ENCODE measurements at places on chromosomes 12 and 14. TPM values are rescaled to one million over a fixed set of nuclear protein-coding genes. Genes with fewer than 3 reads are reported as not detected.

The NPAS3 gene
- 0.72 TPM for total RNA-seq

DNA sequence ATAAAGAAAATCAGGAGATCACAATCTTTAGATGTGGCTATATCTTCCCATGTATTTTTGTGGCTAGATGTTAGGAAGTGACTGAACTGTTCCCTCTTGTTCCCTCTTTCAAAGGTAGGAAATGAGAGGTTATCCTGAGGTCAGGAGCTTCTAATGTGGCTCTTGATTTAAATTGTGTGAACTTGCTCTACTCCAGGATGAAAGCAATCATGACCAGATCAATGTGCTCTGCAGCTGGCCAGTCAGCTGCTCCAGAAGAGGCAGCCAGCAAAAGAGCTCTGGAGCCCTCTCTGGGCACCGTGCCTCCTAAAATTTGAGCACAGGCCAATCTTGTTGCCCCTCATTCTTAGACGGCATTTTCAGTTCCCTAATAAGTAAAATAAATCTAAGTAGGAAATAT, 32.0 kb downstream of the CDK17 start:
- no peak for DNase-seq
- peak overlapping the region; percentile 16 for H3K27ac ChIP-seq
- H3K27me3 ChIP-seq = no peaks in the 10 kb centered on the region
- H3K4me3 ChIP-seq = no peak overlapping the region
- no peaks in the 10 kb centered on the region for H3K36me3 ChIP-seq

GRCh38 chr12:58381546-58381945, 440.2 kb downstream of the ATP23 start:
- H3K4me3 ChIP-seq = no peak overlapping the region
- H3K4me1 ChIP-seq = no peaks in the 10 kb centered on the region
- DNase-seq = no peak
- H3K36me3 ChIP-seq = no peaks in the 10 kb centered on the region
- no peak overlapping the region for H3K27ac ChIP-seq

- H3K4me3 ChIP-seq = no peak overlapping the region
- H3K4me1 ChIP-seq = no peaks in the 10 kb centered on the region
- DNase-seq = peak; percentile 74
- H3K36me3 ChIP-seq = no peaks in the 10 kb centered on the region
Measured at GRCh38 chr12:49952391-49953055, 2.0 kb downstream of the AQP2 start.

DNA sequence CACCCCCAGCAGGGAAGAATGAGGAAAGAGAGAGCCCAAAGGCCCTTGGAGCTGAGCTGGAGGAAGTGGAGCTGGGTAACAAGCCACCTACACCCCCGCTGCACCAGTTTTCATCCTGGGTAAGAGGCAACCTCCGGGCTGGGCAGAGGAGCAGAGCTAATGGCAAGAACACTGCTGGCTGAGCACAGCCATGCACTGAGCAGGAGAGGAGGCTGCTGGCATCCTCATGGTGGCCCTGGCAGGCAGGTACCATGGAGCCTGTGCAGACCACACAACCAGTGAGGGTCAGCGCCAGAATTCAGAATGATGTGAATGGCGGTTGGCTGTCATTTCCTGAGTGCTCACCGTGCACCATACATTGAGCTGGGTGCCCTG, 29.7 kb downstream of the PLEKHH1 start:
- H3K4me3 ChIP-seq = no peak overlapping the region
- H3K4me1 ChIP-seq = peaks cover 3% of the 10 kb centered on the region
- DNase-seq = no peak
- H3K27me3 ChIP-seq = no peaks in the 10 kb centered on the region

The CIDEB gene
- total RNA-seq = 0.36 TPM

- H3K4me3 ChIP-seq = no peak overlapping the region
- H3K36me3 ChIP-seq = no peaks in the 10 kb centered on the region
- no peaks in the 10 kb centered on the region for H3K4me1 ChIP-seq
- no peaks in the 10 kb centered on the region for H3K27me3 ChIP-seq
- H3K27ac ChIP-seq = no peak overlapping the region
- no peak for DNase-seq
Measured at GRCh38 chr14:79468486-79468885, 742.8 kb downstream of the DIO2 start.

GRCh38 chr12:108823804-108824203, 33.6 kb downstream of the SSH1 start:
- H3K4me1 ChIP-seq = peaks cover 72% of the 10 kb centered on the region
- no peak for DNase-seq
- H3K27me3 ChIP-seq = no peaks in the 10 kb centered on the region
- peak overlapping the region; percentile 99 for H3K27ac ChIP-seq

DNA sequence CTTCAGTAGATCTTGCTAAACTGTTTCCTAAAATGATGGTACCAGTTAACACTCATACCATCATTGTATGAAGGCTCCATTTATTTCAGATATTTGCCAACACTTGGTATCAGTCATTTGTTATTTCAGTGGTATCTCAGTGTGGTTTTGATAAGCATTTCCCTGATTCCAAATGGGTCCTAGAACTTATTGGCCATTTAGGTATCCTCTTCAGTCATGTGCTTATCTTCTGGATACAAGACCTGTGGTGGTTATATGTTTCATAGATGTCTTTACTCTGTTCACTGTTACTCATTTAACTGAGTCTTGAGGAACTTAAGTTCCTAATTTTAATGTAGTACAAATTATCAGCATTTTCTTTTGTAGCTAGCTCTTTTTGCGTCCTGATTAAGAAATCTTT, 13.5 kb downstream of the SINHCAF start:
- H3K36me3 ChIP-seq = no peaks in the 10 kb centered on the region
- H3K4me3 ChIP-seq = no peak overlapping the region
- H3K4me1 ChIP-seq = no peaks in the 10 kb centered on the region
- DNase-seq = no peak
- no peak overlapping the region for H3K27ac ChIP-seq
- H3K27me3 ChIP-seq = no peaks in the 10 kb centered on the region

The PRB2 gene
- not detected for total RNA-seq

GRCh38 chr12:3897371-3897971, 24.3 kb upstream of the PARP11 start:
- no peak overlapping the region for H3K27ac ChIP-seq
- peaks cover 16% of the 10 kb centered on the region for H3K27me3 ChIP-seq
- H3K4me3 ChIP-seq = no peak overlapping the region
- H3K36me3 ChIP-seq = no peaks in the 10 kb centered on the region
- peaks cover 4% of the 10 kb centered on the region for H3K4me1 ChIP-seq

GRCh38 chr14:73818821-73819220, 32.8 kb upstream of the PTGR2 start:
- H3K27me3 ChIP-seq = no peaks in the 10 kb centered on the region
- H3K36me3 ChIP-seq = no peaks in the 10 kb centered on the region
- H3K27ac ChIP-seq = no peak overlapping the region
- no peak for DNase-seq
- no peak overlapping the region for H3K4me3 ChIP-seq

GRCh38 chr12:129927316-129927900, 23.6 kb upstream of the TMEM132D start:
- no peaks in the 10 kb centered on the region for H3K36me3 ChIP-seq
- no peaks in the 10 kb centered on the region for H3K27me3 ChIP-seq
- H3K4me3 ChIP-seq = no peak overlapping the region

GRCh38 chr14:20794644-20795369, 7.8 kb downstream of the RNASE1 start:
- H3K4me1 ChIP-seq = no peaks in the 10 kb centered on the region
- peaks cover 2% of the 10 kb centered on the region for H3K27me3 ChIP-seq
- no peaks in the 10 kb centered on the region for H3K36me3 ChIP-seq

The LRRC23 gene
- total RNA-seq = 7.1 TPM

DNA sequence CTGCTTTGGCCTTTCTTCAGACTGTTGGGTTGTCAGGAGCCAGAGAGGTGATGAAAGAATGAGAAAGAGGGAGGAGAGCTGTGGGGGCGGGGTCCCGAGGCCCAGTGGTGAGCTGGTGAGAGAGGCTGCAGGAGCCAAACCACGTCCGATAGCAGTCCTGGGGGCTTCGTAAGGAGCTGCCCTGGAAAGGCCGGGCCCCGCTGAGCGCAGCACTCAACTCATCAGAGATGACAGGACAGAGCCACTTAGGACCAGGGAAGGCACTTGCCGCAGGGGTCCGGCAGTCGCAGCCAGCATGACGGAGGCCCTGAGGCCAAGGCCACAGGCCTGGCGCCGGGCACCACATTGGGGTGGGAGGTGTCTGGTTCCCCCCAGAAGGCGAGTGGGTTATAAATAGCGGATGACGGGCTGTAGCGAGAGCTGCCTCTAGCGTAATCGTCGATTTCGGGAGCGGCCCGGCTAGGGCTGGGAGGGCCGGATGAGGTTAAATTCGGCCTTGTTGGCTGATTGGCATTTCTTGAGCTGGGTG, 179.0 kb downstream of the TSPAN9 start:
- no peak for DNase-seq
- H3K27me3 ChIP-seq = peaks cover 7% of the 10 kb centered on the region
- no peak overlapping the region for H3K27ac ChIP-seq
- H3K36me3 ChIP-seq = no peaks in the 10 kb centered on the region
- no peak overlapping the region for H3K4me3 ChIP-seq
- H3K4me1 ChIP-seq = no peaks in the 10 kb centered on the region

- DNase-seq = no peak
- H3K36me3 ChIP-seq = no peaks in the 10 kb centered on the region
- peak overlapping the region; percentile 36 for H3K4me3 ChIP-seq
- peak overlapping the region; percentile 90 for H3K27ac ChIP-seq
Measured at GRCh38 chr12:104576980-104577580, 120.3 kb downstream of the CHST11 start.

The PLEKHG7 gene
- not detected for total RNA-seq

DNA sequence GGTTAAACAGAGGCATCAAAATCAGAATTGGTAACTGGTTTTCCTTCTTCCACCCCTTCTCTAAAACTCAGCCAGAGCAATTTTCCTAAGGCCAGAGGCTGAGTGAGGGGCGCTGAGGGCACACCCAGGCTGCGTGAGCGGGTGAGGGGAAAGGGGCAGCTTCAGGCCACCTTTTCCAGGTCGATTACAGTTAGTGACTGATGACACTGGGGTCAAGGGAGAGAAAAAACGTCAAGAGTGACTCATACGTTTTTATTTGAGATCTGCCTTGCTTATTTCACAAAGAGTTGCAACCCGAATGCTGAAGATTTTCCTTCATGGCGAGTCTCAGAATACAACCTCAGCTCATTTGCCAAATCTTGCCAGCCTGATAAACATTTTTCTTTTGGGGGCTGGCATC, 46.7 kb upstream of the EVL start:
- DNase-seq = peak; percentile 50
- H3K36me3 ChIP-seq = no peaks in the 10 kb centered on the region
- peaks cover 25% of the 10 kb centered on the region for H3K4me1 ChIP-seq
- no peak overlapping the region for H3K27ac ChIP-seq
- no peak overlapping the region for H3K4me3 ChIP-seq

- peaks cover 82% of the 10 kb centered on the region for H3K36me3 ChIP-seq
- H3K27me3 ChIP-seq = no peaks in the 10 kb centered on the region
- no peak for DNase-seq
Measured at GRCh38 chr14:101900253-101900652, 64.1 kb upstream of the DYNC1H1 start.

The IFI27 gene
- 87.8 TPM for total RNA-seq

GRCh38 chr12:62703011-62703380, 232.0 kb downstream of the PPM1H start:
- H3K27ac ChIP-seq = peak overlapping the region; percentile 98
- DNase-seq = no peak
- H3K27me3 ChIP-seq = no peaks in the 10 kb centered on the region
- H3K4me3 ChIP-seq = no peak overlapping the region

DNA sequence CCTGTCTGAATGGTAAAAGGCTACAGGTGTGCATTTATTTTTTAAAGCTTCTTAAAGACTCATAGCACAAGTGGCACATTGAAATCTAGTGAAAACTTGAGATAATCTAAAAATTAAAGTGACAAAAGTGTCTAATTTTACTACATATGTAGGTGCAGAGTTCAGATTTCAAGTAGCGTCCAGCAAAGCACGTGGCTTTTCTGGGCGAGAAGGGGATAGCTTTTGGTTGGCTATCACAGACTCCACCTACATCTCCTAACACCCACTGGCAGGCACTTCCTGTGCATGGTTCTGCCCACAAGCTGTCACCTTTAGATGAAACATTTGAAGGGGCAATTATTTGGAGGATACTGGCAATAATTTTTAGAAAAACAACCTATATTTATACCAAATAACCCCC, 1.9 kb upstream of the PITPNM2 start:
- peaks cover 11% of the 10 kb centered on the region for H3K4me1 ChIP-seq
- DNase-seq = no peak
- peaks cover 9% of the 10 kb centered on the region for H3K36me3 ChIP-seq
- H3K4me3 ChIP-seq = no peak overlapping the region

- H3K27ac ChIP-seq = peak overlapping the region; percentile 84
- peaks cover 7% of the 10 kb centered on the region for H3K4me1 ChIP-seq
- H3K4me3 ChIP-seq = no peak overlapping the region
- peak; percentile 61 for DNase-seq
Measured at GRCh38 chr14:68535404-68536017, 257.4 kb downstream of the ZFP36L1 start.

- no peak overlapping the region for H3K4me3 ChIP-seq
- DNase-seq = no peak
- H3K27ac ChIP-seq = no peak overlapping the region
- no peaks in the 10 kb centered on the region for H3K36me3 ChIP-seq
Measured at GRCh38 chr12:27824126-27824842, 44.2 kb upstream of the MANSC4 start.

- no peaks in the 10 kb centered on the region for H3K27me3 ChIP-seq
- H3K4me1 ChIP-seq = no peaks in the 10 kb centered on the region
- peaks cover 87% of the 10 kb centered on the region for H3K36me3 ChIP-seq
- no peak overlapping the region for H3K27ac ChIP-seq
- DNase-seq = peak; percentile 69
- H3K4me3 ChIP-seq = no peak overlapping the region
Measured at GRCh38 chr14:101047326-101047725, 143.8 kb upstream of the RTL1 start.

DNA sequence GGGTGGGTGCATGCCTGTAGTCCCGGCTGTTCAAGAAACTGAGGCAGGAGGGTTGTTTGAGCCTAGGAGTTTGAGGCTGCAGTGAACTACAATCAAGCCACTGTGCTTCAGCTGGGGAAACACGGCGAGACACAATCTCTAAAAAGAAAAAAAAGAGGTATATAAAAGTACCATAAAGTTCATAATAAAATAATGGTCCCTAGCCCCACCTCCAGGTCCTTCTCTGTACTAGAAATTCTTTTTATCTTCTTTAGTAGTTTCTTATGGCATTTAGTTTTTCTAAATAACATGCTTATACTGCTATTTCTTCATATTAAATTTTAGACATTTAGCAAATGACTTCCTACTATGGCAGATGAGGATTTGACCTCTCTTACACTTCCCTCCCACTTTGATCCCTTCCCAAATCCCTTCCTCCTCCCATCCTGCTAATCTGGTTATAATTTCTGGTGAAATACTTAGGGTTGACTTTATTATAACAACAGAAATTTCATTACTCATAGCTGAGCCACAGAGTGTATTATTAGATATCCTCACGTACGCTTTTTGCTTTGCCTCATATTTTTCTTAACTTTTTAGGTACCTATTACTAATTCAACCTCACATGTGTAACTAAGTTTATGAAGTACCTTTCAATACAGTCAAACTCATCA, 94.7 kb downstream of the SLC41A2 start:
- no peak overlapping the region for H3K4me3 ChIP-seq
- peak overlapping the region; percentile 47 for H3K27ac ChIP-seq
- peaks cover 33% of the 10 kb centered on the region for H3K4me1 ChIP-seq
- DNase-seq = peak; percentile 15
- no peaks in the 10 kb centered on the region for H3K36me3 ChIP-seq

- H3K27me3 ChIP-seq = peaks cover 40% of the 10 kb centered on the region
- peaks cover 19% of the 10 kb centered on the region for H3K4me1 ChIP-seq
- H3K27ac ChIP-seq = peak overlapping the region; percentile 1
- H3K4me3 ChIP-seq = no peak overlapping the region
Measured at GRCh38 chr14:22379727-22380126, 209.3 kb downstream of the DAD1 start.

The CKB gene
- 5.1 TPM for total RNA-seq
